ENCODE measurements at places on chromosomes 3 and 15.

DNA sequence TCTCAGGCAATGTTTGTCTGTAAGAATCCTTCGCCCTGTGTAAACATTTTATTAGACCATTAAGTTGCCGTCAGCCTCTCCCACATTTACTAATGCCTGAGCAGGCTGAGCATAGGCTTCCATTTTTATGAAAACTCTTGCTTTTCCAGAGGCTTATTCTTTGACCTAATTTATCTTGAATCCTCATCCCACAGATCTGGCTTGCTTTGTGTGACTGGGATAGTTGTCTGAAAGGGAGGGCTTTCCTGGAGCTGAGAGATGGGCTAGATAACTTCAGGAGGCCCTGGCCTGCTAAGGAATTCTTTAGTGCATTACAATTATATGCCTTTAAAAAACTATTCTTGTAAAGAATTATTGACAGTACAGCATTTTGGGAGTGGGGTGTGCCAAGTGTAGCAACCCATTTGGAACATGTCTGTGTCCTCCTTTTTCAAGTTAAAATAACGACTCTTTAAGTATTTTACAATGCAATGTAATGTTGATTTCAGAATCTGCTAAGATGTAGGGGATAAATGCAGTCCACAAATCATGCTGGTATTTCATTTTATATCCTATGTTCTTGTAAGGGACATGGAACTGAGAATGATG lies 52.4 kb downstream of the EEFSEC start:
- no peak for DNase-seq

DNA sequence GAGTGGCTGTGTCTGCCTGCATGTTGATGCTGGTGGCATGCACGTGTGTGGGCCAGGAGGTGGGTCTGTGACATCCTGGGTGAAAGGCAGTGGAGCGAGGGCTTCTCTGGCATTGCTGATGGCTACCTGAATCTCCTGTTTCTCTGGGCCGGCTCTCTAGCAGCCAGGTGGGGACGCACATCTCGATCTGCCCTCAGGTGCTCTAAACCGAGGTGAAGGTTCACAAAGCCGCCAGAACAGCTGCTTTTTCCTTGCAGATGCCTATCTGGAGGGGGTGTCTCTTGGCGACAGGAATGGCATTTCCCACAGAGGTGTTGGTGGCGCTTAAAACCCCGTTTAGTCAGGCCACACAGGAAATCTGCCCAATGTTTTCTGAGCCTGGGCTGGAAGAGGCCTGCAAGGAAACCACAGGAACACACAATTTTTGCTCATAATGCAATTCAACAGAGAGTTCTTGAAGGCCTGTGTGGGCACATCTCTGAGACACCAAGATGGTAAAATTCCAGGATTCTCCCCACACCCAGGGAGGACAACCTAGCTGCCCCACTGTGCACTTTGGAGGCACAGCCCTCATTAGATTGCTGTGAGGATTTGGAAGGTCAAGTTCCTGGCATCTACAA lies 11.9 kb downstream of the TMEM158 start:
- DNase-seq, result no peak

DNA sequence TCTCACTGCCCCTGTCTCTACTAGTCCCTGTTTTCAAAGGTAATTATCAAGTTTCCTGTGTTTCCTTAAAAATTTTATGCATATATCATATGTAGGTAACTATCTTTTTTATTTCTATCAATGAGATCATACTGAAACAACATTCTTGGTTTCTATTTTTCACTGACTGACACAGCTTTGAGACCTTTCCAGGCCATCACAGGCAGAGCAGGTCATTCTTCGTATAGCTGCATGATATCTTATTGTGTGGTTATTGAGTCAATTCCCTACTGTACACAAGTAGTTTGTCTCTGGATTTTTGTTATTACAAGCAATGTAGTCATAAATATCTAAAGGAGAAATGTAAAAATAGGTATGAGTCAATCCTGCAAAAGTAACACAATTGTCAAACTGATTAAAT lies 169.6 kb downstream of the CFAP20DC start:
- no peak for DNase-seq

- DNase-seq, result no peak
These were observed 284.5 kb downstream of the ZNF385D start for GRCh38 chr3:21466476-21466875.

DNA sequence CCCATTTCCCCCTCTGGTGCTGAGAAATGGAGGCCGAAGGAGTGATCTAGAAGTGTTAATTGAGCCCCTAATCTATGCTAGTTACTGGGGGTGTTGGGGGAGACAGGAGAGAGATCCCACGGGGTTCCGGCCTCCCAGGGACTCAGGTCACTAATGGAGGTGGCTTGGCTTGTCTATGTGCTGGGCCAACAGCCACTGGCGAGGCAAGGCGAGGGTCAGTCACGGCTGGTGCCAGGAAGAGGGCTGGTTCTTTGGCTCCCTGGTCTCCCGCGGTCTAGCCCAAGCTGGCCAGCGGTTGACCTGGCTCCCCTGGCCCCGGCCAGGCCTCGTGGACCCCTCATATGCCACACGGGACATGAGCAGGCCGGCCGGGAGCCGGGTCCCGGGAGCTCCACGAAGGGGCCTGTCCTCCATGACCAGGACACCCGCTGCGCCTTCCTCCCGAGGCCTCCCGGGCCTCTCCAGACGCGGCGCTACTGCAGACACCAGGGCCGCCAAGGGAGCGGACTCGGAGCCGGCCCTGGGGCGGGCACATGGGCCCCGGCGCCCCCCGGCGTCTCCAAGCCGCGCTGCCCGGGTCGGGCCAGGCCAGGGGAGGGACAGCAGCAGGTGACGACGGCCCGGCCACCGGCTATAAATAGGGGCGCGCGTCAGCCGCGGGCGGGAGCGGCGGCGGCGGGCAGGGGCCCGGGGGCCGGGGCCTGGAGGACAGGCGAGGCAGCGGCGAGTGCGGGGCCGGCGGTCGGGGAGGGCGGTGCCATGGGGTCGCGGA lies at the start of gene ALPK3:
TSS of gene ALPK3 (plus strand) at position 663 of the 772 bp plus-strand sequence. CDS start at position 760, 97 bp downstream.
- DNase-seq, result no peak

GRCh38 chr15:100308608-100309007 lies 33.2 kb downstream of the ADAMTS17 start:
- DNase-seq, result no peak

- no peak for DNase-seq
These were observed 4.2 kb downstream of the PTPN23 start for GRCh38 chr3:47385007-47385406.

Measured in stimulated activated CD8-positive, alpha-beta memory T cell treated with anti-CD3 and anti-CD28 coated beads, Interleukin-2, amount 100 ng/mL, for 1 hour (primary cell).